Smooth muscle cell of the umbilical artery (primary cell): ENCODE measurements at places on chromosomes 12 and 14. TPM values are rescaled to one million over a fixed set of nuclear protein-coding genes. Genes with fewer than 3 reads are reported as not detected.

PRH2 gene
- total RNA-seq: 0.28 TPM in 1 of 2 replicates, not detected in the other

COCH gene
- 0.32 TPM in 1 of 2 replicates, not detected in the other for total RNA-seq

KNTC1 gene
- 8.6 and 25.7 TPM in 2 replicates for total RNA-seq

GPD1 gene
- total RNA-seq: not detected in 2 replicates

KRT2 gene
- not detected in 2 replicates for total RNA-seq

PZP gene
- not detected in 2 replicates for total RNA-seq

RFX4 gene
- total RNA-seq: not detected in 2 replicates

SPTB gene
- total RNA-seq: 0.05 TPM in 1 of 2 replicates, not detected in the other

KCNC2 gene
- total RNA-seq: not detected in 2 replicates

NDRG2 gene
- 0.37 and 0.89 TPM in 2 replicates for total RNA-seq

INHBC gene
- not detected in 2 replicates for total RNA-seq

OS9 gene
- total RNA-seq: 386 and 569 TPM in 2 replicates

TOMM20L gene
- not detected in 2 replicates for total RNA-seq

NANOG gene
- not detected in 2 replicates for total RNA-seq

CLECL1 gene
- not detected in 2 replicates for total RNA-seq

ATF1 gene
- 22.0 and 25.7 TPM in 2 replicates for total RNA-seq

CRACR2A gene
- 0.78 TPM in 1 of 2 replicates, not detected in the other for total RNA-seq

CLEC1B gene
- not detected in 2 replicates for total RNA-seq

VRTN gene
- total RNA-seq: not detected in 2 replicates
